PC-9 (cell line): ENCODE measurements at places on chromosomes 4 and X.
A peak's percentile ranks its signal among the peaks of the same experiment; 100 is the strongest.

DNA sequence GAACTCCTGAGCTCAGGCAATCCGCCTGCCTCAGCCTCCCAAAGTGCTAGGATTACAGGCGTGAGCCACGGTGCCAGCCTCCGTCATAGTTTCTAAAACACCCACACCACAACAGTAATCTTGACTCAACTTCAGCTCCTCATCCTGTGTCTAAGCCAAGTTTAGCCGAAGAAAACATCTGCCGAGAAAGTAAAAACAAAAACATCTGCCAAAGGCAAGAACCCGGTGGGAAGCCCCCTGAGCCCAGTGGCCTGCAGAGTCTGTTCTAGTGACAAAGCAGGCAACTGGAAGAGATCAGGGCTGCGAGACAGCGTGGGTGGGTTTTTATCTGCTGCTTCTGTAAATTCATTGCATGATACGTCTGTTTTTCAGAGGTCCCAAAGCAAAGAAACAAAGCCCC, 26.6 kb upstream of the CD99 start:
- DNase-seq = no peak

- DNase-seq = no peak
Observed at GRCh38 chr4:173424899-173425805, 26.2 kb upstream of the SCRG1 start.

DNA sequence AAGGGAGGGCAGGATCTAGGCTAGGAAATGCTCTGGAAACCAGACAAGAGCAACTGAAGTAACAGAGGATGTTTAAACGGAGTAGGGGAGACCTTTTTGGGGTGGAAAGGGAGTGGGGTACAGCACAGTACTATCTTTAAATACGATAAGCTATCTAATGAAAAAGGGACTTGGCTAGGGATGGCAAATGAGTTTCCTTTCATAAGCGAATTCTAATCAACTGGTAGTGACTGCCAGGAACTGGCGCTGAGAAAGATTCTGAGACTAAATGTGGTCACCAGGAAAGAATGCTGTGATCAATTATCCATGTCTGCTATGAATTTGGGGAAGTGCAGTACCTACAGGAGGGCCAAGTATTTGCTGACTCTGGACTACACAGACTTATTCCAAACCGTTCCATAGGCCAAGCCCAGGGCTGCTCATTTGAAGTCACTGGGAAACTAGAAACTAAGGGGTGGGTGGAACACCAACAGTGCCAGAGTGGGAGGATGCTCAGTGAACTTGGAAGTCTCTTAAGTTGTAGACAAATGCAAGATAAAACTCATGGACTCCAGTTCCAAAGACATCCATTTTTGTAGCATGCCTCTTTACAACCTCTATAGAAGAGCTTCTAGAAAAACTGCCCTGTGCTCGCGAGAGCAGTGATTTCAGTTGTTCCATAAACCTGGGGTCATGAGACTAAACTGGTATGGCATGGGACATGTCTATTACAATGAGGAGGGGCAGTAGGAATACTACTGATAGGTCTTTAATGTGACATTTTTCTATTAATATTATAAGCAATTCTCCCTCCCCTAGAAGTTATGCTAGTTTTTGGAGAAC, 2.0 kb downstream of the TRAPPC2 start:
- no peak for DNase-seq

DNA sequence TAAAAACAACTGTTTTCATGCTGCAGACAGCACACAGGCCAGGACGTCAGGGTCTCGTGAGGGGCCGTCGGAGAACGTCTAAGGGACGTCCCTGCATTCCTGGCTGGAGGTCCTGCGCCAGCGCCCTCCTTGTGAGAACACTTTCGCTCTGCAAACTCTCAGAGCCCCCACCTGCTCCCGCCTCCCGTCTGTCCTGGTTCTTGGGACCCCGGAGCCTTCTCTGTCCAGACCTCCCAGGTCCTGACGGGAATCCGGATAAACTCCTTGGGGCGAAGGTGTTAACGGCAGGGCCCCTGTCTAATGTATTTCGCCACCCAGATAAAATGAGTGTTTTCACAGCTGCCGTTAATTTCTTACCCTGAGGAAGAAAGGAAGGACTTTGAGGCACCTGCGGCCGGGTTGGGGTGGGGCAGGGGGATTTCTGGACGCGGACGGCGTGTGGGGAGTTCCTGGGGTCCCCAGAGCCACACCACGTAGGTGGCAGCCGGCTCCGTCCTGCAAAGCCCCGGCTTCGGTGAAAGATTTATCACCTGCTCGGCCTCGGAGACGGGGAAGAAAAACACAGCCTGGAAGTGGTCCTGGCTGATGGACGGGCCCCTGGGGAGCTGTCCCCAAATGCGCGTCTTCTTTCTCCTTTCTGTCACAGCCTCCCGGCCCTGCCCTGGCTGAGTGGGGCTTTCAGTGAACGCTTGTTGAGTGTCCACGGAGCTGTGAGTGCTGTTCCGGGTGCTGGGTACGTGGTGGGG, 35.1 kb upstream of the PPP2R3B start:
- no peak for DNase-seq

DNA sequence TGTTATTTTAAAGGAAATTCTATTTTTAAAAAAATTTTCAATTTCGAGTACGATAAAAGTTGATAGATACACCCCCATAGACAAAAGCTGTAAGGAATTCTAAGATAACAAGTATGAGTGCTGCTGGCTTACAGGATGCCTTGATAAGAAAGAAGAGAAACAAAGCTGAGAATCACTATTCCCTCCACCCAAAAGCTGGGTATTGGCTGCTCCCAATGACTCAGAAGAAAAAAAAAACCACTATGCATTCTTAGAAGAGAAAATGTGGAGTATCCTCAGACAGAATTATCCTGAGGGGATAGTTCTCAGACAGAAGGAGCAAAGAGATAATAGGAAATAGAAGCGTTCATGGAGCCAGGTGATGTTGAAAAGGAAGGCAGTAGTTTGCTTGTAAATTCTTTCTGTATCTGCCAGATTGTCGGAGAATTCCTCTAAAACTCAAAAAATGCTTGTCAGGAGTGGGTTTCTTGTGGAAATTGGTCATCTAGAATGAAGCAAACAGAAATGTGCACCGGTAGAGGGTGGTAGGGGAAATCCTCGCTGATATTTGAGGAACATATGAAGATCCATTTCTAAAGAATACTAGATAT, 217.5 kb upstream of the ADAMTS3 start:
- DNase-seq = no peak

GRCh38 chr4:25753239-25753638, 97.6 kb downstream of the SLC34A2 start:
- no peak for DNase-seq

- no peak for DNase-seq
Observed at GRCh38 chrX:38086451-38087215, 80.3 kb downstream of the SYTL5 start.

GRCh38 chr4:83204731-83205130, 79.9 kb downstream of the COQ2 start:
- DNase-seq = no peak

DNA sequence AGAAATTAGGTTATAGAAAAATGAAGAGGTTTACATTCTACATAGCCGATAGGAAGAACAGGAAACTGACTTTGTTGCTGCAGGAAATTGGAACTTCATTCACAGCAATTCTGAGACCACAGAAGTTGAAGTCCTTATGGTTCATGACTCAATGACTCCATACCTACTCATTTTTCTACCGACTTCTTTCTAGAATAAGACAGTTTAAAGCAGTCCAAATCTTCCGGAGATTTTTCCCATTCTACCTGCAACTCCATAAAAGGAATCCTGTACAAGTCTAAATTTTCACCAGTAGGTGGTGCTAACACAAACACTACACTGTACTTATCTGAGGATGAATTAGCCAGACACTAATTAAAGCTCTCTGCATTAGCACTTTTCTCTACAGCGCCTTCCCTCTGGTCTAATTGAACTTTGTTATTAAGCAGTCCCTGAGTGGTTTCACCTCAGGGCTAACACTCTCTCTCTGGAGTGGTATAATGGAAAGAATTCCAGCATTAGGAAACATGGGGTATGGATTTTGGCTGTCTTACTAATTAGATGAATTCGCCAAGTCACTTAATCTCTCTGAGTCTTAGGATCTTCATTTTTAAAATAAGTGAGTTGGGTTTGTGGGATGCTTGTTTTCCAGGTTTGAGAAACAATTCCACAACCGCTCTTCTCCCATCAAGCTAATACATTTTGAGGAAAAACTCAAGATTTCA, 167.9 kb downstream of the SMIM20 start:
- no peak for DNase-seq

GRCh38 chr4:10207116-10207515, 90.5 kb upstream of the WDR1 start:
- no peak for DNase-seq

GRCh38 chrX:71606536-71607216, 11.6 kb downstream of the CXCR3 start:
- no peak for DNase-seq

DNA sequence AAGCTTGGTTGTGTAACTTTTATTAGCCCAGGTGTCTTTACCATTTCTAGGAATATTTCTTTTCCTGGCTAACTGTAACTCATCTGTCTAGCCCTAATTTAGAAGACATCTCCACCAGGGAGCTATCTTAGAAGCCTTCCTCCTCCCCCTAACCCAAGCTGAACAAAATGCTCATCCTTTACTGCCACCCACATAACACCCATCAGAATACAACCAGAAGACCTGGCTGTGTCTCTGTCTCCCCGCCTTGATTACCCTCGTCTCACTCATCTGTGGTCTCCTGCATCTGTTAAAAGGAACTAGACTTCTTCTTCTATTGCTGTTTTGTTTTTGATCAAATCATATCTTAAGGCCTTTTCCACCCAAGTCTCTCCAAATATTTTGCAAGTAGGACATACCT, 4.8 kb upstream of the TMEM154 start:
- no peak for DNase-seq

GRCh38 chrX:17078031-17078720, 131.7 kb downstream of the REPS2 start:
- peak; percentile 5 for DNase-seq

DNA sequence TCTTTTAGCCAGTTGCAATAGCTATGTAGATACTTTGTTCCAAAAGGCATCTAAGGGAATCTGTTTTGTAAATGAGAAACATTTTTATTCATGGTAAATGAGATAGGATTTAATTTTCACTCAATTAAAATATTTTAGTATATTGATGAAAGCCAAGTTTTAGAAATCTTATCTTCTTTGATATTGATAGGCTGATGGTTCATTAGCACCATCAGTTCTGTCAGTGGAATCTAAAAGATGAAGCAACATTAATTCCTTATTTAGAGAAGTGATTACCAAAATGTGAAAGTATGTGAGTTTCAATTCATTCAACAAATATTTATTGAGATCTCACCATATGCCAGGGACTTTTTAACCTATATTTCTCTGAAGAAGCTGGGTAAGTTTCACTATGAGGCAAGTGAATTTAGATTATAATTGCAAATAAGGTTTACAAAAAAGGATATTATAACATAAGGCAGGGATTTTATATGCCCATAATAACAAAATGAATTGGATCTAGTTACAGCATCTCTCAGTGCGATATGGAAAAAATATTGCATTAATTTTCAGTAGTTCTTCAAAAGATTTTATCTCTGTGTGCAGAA, 79.3 kb downstream of the GABRB1 start:
- DNase-seq = no peak

GRCh38 chr4:80876810-80877209, 153.7 kb upstream of the BMP3 start:
- no peak for DNase-seq

DNA sequence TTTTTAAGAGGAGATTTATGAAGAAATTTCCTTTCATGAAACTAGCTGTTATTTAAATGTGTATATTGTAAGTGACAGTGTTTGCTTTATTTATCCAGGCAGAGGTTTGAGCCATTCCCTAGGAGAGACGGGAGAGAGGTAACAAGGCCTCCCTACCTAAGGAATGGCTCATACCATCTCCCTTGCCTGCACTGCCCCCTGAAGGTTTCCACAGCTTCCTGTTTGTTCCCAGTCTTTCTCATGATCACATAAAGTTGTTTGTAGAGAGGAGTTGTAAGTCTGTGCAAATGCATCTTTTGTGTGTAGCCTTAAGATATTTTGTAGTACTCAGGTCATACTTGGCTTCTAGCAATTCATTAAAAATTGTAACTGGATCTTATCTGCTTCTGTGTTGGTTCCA, 1504.5 kb upstream of the PCDH10 start:
- DNase-seq = no peak

DNA sequence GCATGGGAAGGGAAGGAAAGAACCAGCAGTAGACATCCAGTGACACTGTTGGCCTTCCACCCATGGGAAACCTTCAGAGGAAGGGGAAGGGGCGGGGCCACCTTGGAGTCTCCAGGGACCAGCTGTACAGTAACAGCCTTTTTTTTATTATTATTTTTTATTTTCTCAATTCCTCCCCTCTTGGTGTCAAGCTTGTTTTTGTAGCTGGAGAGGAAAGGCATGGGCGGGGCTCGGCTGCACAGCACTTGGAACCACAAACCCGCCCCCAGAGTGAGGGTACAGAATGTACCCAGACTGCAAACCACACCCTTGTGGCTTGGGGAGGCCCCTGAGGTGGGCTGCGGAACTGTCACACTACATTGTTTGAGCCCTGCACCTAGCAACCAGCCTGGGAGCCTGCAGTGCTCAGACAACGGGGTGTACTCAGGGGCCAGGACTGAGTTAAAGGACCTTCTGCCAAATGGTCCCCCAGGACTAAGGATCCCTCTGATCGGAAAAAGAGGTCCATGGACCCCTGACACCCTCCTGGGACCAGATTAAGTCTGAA, 45.7 kb downstream of the PRPS1 start:
- peak; percentile 32 for DNase-seq

- DNase-seq = no peak
Observed at GRCh38 chr4:104907074-104907649, 239.5 kb upstream of the TET2 start.

GRCh38 chr4:53714236-53715140, 123.2 kb upstream of the LNX1 start:
- DNase-seq = no peak

DNA sequence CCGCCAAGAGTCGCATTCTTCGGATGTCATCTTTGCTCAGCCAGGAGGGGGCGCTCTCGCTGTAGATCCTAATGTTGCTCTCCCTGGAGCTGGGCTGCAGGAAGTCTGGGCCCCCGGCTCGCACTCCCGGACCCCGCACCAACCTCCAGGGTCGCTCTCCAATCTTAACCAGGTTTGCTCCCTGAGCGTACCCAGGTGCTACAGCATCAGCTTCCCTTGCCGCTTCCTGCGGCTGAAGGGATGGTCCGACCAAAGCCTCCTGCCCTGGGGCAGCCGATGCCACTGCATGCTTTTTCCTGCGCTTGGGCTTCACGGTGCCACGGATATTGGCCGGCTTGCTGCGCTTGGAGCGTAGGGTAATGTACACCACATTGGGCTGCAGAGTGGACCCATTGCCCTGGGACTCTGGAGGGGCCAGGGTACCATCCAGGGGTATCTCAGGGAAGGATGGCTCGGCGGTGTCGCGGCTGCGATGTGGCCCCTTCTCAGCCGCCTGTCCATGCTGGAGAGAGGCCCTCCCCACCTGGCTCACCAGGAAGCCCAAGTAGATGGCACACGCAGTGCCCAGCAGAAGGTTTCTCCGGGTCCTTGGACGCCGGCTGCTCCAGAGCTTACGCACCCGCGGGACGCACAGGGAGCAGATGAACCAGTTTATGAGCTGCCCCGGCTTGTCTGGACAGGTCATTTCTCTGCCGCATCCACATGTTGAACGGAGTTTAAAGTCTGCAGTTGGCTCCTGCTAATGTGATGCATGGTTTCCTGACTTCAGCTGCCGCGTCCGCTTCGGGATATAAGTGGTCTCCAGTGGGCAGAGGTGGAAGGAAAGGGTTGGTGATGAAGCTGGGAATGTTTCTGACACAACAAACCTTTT, 1.9 kb downstream of the GASK1B start:
- DNase-seq = peak; percentile 18
